ENCODE measurements at places on chromosomes 12 and 14. TPM values are rescaled to one million over a fixed set of nuclear protein-coding genes. Genes with fewer than 3 reads are reported as not detected.
A peak's percentile ranks its signal among the peaks of the same experiment; 100 is the strongest.

DNA sequence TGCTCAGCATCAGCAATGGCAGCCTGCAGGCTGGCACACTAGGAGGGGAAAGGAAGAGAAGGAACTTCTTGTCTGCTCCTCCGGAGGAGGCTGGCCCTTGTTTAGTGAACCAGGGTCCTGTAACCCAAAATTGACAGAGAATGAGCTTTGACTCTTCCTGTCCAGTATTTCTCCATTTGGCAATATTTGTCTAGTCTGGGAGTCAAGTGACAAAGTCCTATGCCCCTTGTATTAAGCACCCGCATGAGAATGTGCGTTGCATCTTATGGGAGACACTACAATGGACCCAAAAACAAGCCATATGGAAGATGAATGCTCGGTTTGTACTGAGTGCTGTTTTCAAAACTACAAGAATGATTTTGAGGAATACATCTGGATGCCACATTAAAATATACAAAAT, 3.8 kb downstream of the KRT6C start:
- DNase-seq, result no peak

GRCh38 chr12:62251609-62251958, 8.6 kb upstream of the USP15 start:
- DNase-seq, result no peak

GRCh38 chr12:26373606-26374495, 178.5 kb downstream of the SSPN start:
- no peak for DNase-seq

- no peak for DNase-seq
These were observed 410.2 kb downstream of the APAF1 start for GRCh38 chr12:99055299-99055698.

CISTR gene
- not detected for polyA plus RNA-seq

DNA sequence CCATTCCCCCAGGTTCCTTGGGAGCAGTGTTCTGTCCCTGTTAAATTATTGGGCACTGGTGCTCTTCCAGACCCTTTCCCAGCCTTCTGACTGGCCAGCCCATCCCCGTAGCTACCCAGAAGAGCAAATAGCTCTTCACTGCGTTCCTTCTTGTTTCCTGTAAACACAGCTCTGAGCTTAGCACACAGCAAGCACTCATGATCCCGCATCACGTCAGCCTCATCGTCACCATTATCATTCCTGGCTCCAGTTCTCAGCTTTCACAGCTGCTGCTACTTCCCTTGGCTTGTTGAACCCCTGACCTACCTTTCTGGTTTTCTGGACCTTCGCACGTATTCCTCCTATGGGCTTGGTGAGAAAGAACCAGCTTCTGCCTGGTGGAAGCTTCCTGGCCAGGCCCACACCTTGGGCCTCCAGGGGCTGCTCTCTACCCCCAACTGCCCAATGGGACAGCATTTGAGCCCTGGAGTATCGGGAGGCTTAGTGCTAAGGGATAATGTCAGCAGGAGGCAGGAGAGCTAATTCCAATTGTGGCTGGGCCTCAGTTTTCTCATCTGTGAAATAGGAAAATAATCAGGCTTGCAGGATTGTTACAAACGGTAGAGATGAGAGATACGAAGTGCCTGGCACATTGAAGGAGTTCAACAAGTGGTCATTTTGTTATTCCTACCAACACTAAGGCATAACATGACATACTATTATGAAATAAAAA, 22.6 kb upstream of the PAPOLA start:
- DNase-seq, result no peak

- peak; percentile 61 for DNase-seq
These were observed 7.7 kb upstream of the AMN1 start for GRCh38 chr12:31736472-31736871.

DNA sequence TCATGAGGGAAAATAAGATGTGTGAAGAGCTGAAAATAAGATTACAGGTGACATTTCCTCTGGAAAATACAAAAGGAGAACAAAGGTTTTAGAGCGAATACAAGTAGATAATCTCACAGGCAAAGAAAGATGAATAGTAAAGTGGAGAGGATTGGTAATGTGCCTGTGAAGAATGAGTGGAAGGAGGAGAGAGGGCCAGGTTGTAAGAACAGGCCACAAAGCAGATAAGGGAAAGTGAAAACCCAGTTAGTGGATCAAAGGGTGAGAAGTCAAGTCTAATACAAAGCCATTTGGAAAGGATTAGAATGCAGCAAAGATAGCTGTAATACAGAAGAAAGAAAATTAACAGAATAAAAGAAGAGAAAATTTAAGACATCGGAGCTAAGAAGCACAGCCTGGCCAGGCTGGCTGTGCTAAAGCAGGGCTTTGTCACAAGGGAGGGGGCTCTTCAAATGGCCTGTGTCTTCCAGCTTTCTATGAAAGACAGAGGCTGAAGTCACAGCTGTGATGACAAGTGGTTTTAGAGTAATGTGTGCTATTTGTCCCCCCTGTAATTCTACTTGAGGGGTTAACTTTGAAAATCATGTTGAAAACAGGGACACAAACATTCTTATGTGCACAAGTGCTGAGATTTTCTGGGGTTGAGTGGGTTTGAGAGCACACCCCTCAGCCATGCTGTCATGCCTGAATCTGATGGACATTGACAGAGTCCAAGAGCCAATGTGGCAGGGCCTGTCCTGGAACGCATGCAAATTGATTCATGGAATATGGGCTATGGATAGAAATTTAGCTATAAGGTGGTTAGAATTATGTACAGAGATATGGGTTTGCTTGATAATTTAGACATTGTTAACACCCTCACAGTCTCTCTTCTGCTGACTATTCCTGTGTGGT, 344.5 kb upstream of the NAV3 start:
- DNase-seq, result no peak

- DNase-seq, result no peak
These were observed 2.2 kb upstream of the YAF2 start for GRCh38 chr12:42240131-42240750.

PRB3 gene
- not detected for polyA plus RNA-seq

GRCh38 chr12:132907216-132907615, 19.8 kb upstream of the CHFR start:
- no peak for DNase-seq
